ENCODE measurements at places on chromosomes 3 and 15.

DNA sequence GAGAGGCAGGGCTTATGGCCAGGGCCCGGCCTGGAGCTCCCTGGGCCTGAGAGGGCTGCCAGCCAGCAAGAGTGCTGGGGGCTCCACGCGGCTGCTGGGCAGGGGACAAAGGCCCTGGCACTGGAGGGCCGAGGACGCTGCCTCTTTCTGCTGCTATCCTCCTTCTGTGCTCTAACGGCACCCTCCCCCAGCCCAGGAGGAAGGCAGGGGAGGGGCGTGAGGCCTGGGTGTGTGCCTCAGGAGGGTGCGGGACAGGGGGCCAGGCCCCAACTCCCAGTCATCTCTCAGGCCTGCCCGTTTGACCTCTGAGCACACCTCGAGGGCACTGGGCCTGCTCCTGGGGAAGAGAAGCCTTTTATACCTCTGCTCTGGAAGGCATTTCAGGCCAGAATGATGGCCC lies 115.5 kb downstream of the ADCY5 start:
- no peaks in the 10 kb centered on the region for H3K27me3 ChIP-seq
- DNase-seq = peak; percentile 64
- H3K27ac ChIP-seq = peak overlapping the region; percentile 87
- H3K4me1 ChIP-seq = peaks cover 51% of the 10 kb centered on the region
- peaks cover 13% of the 10 kb centered on the region for H3K36me3 ChIP-seq

- H3K27me3 ChIP-seq = no peaks in the 10 kb centered on the region
- H3K4me3 ChIP-seq = no peak overlapping the region
- no peak overlapping the region for H3K27ac ChIP-seq
Measured at GRCh38 chr3:90132197-90132596, 1024.8 kb downstream of the EPHA3 start.

DNA sequence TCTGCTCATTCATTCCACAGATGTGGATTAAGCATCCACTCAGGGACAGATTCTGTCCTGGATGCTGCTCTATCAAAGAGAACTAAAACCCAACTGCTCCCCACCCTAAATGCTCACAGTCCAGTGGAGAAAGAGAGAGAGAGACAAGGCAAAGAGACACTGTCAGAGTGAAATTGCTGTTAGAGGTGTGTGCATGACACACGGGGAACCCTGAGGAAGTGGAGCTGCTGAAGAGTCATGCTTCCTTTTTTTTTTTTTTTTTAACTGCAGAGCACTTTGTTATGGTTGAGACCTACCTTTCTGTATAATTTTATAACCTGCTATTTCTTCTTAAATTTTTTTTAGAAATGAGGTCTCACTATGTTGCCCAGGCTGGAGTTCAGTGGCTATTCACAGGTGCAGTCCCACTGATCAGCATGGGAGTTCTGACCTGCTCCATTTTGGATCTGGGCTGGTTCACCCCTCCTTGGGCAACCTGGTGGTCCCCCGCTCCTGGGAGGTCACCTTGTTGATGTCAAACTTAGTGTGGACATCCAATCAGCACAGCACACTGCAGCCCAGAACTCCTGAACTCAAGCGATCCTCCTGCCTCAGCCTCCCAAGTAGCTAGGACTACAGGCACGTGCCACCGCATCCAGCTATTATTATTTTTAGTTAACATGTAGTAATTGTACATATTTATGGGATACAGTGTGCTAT lies 18.2 kb upstream of the PSTPIP1 start:
- no peak overlapping the region for H3K4me3 ChIP-seq
- DNase-seq = no peak
- no peak overlapping the region for H3K27ac ChIP-seq
- H3K36me3 ChIP-seq = no peaks in the 10 kb centered on the region

- H3K27ac ChIP-seq = peak overlapping the region; percentile 96
- peaks cover 30% of the 10 kb centered on the region for H3K4me1 ChIP-seq
- no peak for DNase-seq
Measured at GRCh38 chr3:100709842-100710260, 557 bp downstream of the TFG start.

DNA sequence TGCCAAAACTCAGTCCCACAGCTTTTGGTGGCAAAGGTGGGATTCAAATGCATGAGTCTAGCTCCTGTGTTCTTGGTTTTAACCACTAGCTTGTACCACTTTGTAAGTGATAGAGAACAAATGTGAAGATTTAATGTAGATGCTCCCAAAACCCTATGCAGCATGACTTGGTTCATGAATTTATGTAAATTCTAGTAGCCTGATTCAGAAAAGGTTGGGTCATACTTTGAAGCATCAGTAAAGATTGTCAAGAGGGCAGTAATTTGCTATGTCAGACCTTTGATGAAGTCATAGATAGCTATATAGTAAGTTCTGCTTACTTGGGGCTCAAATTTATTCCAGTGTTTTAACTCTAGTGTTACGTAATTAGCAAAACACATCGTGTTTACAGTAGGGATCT lies 75.6 kb downstream of the VPS8 start:
- no peak for DNase-seq
- no peaks in the 10 kb centered on the region for H3K4me1 ChIP-seq
- no peak overlapping the region for H3K27ac ChIP-seq
- H3K4me3 ChIP-seq = no peak overlapping the region
- no peaks in the 10 kb centered on the region for H3K27me3 ChIP-seq

DNA sequence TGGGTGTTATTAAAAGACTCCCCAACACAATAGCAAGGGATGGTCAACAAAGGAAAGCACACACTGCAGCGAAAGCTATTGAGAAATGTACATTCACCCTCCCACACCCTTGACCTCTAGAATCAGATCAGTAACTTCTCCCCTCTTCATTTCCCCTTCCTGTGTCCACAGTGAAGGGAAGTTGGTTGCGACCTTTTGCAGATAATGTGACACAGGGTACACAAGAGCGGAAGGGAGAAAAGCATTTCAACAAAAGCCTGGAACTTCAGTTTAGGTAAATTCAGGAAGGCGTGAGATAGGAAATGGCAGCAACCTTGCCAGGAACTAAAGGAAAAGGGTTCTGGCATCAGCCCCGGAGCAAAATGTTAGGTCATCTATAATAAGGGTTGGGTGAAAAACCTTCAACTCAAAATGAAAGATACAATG lies 899.8 kb downstream of the MCTP2 start:
- H3K36me3 ChIP-seq = no peaks in the 10 kb centered on the region
- no peaks in the 10 kb centered on the region for H3K27me3 ChIP-seq
- peaks cover 72% of the 10 kb centered on the region for H3K4me1 ChIP-seq
- H3K4me3 ChIP-seq = no peak overlapping the region

DNA sequence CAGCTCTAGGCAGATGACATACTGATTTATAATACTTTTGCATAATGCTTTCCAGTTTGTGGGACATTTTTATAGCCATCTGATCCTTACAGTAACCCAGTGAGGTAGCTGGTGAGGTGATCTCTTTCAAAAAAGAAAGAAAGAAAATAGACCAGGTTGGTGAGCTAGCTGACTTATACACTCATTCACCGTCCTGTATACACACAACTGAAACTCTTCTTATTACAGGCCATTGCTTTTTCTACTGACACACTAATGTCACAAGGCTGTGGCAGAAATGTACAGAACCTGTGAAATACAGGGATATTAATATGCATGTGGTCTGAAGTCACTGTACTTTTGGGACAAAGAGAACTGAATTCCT lies 150.2 kb upstream of the BHLHE40 start:
- H3K27ac ChIP-seq = peak overlapping the region; percentile 75
- H3K36me3 ChIP-seq = peaks cover 21% of the 10 kb centered on the region

DNA sequence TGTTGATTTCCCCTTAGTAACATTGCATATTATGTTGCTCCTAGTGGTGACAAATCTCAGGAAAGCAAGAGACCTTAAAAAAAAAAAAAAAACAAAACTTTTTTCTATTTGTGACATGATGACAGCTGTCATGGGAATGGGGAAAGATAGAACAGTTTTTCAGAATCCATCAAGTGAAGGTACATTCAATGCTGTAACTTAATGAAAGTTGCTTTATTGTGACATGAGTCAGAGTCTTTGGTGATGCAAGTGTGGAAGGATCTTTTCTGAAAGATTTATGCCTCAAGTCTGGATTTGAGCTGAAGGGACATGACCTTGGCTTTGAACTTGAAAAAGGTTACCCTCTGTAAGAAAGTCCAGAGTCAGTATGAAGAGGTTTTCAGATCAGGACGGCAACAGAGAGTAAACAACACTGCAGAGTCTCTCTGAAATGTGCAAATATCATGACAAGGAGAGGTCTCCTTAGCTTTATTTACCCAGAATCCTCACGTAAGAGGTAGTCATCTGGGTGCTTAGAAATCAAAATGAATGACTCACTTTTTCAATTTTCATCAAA lies 424.7 kb downstream of the CNTN4 start:
- no peaks in the 10 kb centered on the region for H3K36me3 ChIP-seq
- no peaks in the 10 kb centered on the region for H3K4me1 ChIP-seq
- H3K4me3 ChIP-seq = no peak overlapping the region
- DNase-seq = no peak

DNA sequence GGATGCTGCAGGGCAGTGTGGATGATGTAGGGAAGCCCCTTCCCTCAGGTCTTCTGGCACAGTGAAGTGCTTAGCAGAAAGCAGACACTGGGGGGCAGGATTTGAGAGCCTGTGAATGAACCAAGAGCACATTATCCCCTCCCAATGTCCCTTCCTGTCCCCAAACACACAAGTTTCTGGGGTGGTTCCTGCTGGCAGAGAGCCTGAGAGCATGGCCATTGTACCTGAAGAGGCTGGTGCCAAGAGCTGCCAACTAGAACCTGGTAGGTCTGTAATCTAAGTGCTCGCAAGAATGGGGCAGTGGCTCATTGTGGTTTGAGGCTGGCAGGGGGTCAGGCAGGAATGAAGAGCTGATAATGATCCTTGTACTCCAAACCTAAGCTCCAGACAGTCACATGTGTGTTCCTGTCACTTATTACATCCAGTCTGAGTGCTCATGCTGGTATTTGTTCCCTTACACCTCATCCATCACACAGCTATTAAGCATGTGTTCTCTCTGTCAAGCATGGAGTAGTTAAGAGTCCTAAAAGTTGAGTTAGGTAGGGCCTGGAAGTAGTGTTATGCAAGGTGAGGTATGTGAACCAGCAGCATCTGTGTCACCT lies 6.7 kb upstream of the CCR1 start:
- H3K27me3 ChIP-seq = peaks cover 6% of the 10 kb centered on the region
- no peaks in the 10 kb centered on the region for H3K36me3 ChIP-seq
- H3K4me1 ChIP-seq = no peaks in the 10 kb centered on the region
- H3K27ac ChIP-seq = no peak overlapping the region
- no peak overlapping the region for H3K4me3 ChIP-seq
- no peak for DNase-seq

GRCh38 chr3:25727316-25727715 lies 55.9 kb downstream of the NGLY1 start:
- no peaks in the 10 kb centered on the region for H3K4me1 ChIP-seq
- H3K36me3 ChIP-seq = peaks cover 7% of the 10 kb centered on the region
- H3K4me3 ChIP-seq = no peak overlapping the region
- H3K27me3 ChIP-seq = no peaks in the 10 kb centered on the region
- DNase-seq = no peak

DNA sequence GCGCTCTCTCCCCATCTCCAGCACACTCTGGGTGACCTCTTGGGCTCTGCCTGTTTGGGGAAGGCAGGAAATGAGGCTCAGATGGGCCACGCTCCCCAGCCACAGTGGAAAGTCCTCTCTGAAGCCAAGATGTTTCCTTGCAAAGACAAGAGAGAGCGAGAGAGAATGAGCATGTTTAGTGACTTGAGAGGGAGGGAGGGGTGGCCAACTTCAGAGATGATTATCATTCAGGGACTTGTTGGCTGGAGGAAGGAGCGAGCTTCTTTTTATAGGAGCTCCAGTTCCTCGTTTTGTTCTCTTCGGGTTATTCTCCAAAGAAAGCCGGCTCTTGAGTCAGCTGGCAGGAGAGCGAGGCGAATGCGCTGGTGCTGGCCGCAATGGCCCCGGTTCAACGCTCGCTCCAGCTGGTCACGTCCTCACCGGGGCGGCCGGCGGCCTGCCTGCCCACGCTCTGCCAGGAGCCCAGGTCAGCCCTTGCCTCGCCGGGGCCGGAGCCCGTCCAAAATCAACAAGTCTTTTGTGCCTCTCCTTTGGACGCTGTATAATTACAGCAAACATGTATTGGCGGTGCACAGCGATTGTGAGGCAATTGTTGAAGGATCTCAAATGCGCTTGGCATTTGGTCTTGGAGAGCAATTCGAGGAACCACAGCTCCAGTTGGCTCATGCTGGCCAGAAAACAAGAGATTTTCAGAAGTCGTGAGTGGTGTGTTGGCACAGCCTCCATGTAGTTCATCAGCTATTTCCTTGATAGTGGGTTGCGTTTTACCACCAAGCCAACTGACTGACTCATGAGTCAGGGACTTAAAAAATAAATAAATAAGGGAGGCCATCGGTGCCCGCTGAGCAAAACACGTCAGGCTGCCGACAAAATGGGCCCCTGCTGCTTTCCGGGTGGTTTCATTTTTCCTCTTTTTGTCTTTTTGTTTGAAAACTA lies 288.6 kb downstream of the UACA start:
- H3K36me3 ChIP-seq = no peaks in the 10 kb centered on the region
- peak overlapping the region; percentile 73 for H3K27ac ChIP-seq

GRCh38 chr15:99167640-99168039 lies 62.8 kb downstream of the SYNM start:
- no peaks in the 10 kb centered on the region for H3K27me3 ChIP-seq
- H3K27ac ChIP-seq = peak overlapping the region; percentile 92
- H3K4me1 ChIP-seq = no peaks in the 10 kb centered on the region
- H3K4me3 ChIP-seq = no peak overlapping the region
- H3K36me3 ChIP-seq = no peaks in the 10 kb centered on the region

DNA sequence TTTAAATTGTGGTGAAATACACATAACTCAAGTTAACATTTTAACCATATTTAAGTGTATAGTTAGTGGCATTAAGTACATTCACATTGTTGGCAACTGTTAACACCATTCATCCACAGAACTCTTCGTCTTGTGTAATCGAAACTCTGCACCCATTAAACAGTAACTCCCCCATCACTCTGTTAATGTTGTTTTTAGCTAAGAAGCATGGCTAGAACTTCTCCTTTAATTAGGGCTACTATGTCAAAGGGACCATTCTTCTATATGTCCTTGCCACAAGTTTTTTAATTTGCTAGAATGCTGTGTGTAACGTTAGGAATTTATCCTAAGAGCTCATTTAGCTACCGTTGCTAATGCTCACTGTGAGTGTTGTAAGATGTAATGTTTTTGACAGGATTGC lies 60.6 kb downstream of the MAP2K5 start:
- H3K27me3 ChIP-seq = no peaks in the 10 kb centered on the region
- no peak overlapping the region for H3K4me3 ChIP-seq
- no peak overlapping the region for H3K27ac ChIP-seq
- no peaks in the 10 kb centered on the region for H3K4me1 ChIP-seq
- no peak for DNase-seq
- peaks cover 5% of the 10 kb centered on the region for H3K36me3 ChIP-seq

GRCh38 chr3:100875239-100875638 lies 118.0 kb downstream of the ABI3BP start:
- H3K27me3 ChIP-seq = no peaks in the 10 kb centered on the region
- peak; percentile 37 for DNase-seq
- H3K36me3 ChIP-seq = no peaks in the 10 kb centered on the region

GRCh38 chr3:36433511-36433910 lies 53.2 kb downstream of the STAC start:
- no peak overlapping the region for H3K4me3 ChIP-seq
- H3K4me1 ChIP-seq = peaks cover 42% of the 10 kb centered on the region
- DNase-seq = no peak
- peak overlapping the region; percentile 23 for H3K27ac ChIP-seq
- no peaks in the 10 kb centered on the region for H3K36me3 ChIP-seq
- no peaks in the 10 kb centered on the region for H3K27me3 ChIP-seq

- no peak for DNase-seq
- H3K27ac ChIP-seq = no peak overlapping the region
- H3K4me1 ChIP-seq = no peaks in the 10 kb centered on the region
- H3K27me3 ChIP-seq = peaks cover 3% of the 10 kb centered on the region
Measured at GRCh38 chr3:182000447-182000846, 288.7 kb downstream of the SOX2 start.

Data from tibial artery (tissue), 4 donors.